AG04449 (cell line): ENCODE measurements at places on chromosomes 6 and 20.

DNA sequence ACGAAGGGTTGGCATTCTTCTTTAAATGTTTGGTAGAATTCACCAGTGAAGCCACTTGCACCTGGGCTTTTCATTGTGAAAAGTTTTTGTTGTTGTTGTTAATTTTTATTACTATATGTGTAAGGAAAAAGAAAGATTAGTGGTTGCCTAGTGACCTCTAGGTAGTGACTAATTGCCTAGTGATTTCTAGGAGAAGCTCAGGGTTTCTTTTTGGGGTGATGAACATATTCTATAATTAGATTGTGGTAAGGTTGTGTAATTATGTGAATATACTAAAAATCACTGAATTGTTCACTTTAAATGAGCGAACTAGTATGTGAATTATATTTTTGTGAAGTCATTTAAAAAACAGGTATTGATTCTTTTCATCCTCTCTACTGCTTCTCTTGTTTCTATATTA is 123.8 kb upstream of the TMEM170B start:
- DNase-seq, result no peak

DNA sequence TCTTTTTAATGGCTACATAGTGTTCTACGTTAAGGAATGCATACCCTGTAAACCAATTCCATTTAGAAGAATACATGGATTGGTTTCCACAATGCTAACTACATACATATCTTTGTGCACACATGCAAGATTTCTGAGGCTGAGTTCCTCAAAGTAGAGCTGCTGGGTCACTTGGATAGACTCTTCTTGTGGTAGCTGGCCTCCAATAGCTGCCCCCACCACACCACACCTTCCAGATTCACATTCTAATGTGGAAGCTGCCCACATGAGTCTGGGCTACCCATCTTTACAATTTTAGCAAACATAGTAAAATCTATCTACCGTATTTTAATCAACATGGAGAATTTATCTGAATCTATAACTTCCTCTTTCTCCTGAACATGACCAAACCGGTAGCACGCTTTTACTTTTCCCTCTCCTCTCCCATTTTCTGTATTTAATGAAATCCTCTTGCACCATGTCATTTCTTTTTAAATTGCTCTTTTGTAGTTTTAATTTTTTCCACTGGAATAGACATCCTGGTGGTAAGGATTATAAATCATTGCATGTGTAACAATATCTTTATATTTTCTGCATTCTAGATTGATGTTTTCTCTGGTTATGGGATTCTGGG is 74.7 kb upstream of the CITED2 start:
- no peak for DNase-seq

DNA sequence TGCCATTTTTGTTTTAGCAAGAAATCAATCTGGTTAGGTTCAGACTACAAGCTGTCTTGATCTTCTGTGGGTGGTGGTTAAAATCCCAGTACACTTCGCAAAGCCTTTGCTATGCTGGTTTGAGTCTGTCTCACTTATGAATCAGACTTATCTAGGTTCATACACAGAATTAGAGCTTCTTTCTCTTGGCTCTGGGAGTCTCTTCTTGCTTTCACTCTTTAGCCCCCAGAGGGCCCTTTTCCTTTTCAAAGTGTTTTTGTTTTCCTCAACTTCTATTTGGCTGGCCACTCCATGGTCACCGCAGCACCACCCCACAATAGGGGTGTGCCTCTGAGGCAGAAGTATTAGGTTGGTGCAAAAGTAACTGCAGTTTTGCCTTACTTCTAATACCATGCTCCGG is 21.3 kb downstream of the ECI2 start:
- no peak for DNase-seq

DNA sequence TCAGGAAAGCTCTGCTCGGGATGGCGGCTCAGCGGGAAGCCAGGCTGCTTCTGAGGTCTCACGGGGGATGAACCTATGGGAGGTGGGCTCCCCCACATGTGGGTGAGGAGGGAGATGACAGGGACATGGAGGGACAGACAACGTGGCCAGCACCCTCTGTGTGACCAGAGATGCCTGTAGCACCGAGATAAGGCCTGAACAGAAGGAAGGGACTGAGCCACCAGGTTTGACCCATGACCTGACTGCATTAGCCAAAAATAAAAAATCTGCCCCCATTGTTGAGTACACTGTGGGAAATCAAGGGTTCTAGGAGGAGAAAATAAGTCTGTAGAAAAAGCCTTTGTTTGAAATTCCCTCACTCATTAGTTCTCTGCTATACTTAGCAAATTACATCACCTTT is 105.7 kb downstream of the RNASET2 start:
- DNase-seq, result no peak

DNA sequence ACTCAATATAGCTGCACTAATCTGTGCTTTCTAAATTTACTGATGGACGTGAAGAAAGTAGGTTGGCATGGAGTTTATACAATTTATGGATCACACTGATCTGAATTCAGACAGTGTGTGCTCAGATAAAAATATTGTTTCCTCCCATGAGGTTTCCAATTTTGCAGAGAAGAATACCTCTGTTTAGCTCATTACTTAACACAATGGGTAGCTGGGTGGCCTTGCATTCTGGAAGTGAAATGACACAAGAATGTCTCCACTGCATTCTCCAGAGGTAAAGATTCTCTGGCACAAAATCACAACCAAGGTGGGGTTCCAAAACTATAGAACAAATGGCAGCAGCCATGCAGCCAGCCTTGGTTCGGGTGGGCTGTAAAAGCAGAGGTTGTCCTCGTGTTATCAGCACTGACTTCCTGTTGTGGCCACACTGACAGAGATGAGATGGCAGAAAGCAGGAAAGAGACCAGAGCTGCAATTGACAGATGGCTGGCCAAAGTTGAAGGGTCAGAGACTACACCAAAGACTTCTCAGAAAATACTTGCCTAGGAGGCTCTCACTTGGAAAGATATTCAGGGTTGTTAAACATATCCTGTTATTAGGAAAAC is 50.2 kb downstream of the HDAC2 start:
- DNase-seq, result no peak

GRCh38 chr6:56911847-56912246 is 43.1 kb upstream of the BEND6 start:
- peak; percentile 31 for DNase-seq
